Activated naive CD8-positive, alpha-beta T cell treated with anti-CD3 and anti-CD28 coated beads, Interleukin-2, amount 10 ng/mL, durations not matched to agents 7 days and 5 days (primary cell): ENCODE measurements at places on chromosomes 6 and 20.
A peak's percentile ranks its signal among the peaks of the same experiment; 100 is the strongest.

DNA sequence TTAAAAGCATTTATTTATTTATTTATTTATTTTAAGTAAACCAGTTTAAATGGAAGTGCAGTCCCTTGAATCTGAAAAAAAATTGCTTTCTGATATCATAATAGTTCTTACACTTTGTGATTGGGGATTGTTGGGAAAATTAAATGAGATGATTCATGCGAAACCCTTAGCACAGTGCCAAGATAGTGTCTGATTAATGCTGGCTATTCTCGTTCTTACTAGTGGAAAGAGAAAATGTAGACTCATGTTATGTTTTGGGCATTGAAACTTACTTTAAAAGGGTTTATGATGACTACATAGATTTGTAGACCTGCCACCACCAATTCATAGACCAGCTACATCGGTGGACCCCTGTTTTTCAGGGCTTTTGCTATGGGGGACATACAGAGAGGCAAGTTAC lies 229.2 kb upstream of the ZFP64 start:
- no peak overlapping the region for H3K4me3 ChIP-seq
- no peaks in the 10 kb centered on the region for H3K4me1 ChIP-seq
- no peak for DNase-seq
- H3K36me3 ChIP-seq = no peaks in the 10 kb centered on the region
- no peaks in the 10 kb centered on the region for H3K27me3 ChIP-seq

GRCh38 chr6:70079241-70079640 lies 212.9 kb downstream of the COL19A1 start:
- H3K27me3 ChIP-seq = peaks cover 2% of the 10 kb centered on the region
- no peaks in the 10 kb centered on the region for H3K4me1 ChIP-seq
- H3K36me3 ChIP-seq = no peaks in the 10 kb centered on the region
- H3K27ac ChIP-seq = no peak overlapping the region
- H3K4me3 ChIP-seq = no peak overlapping the region
- no peak for DNase-seq

DNA sequence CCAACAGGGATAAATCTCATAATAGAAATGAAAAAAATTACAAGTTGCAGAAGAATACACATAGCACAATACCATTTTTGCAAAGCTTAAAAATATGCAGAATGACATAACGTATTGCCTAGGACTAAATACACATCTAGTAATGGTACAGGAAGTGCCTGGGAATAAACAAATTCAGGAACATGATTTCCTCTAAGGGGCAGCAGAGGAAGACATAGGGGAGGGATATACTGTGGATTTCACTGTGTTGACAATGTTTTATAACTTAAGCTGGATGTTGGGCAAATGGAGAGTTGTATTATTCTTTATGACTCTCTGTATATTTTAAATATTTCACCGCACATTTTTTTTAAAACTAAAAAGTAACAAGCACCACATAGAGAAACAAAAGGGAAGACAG lies 5.6 kb upstream of the GLO1 start:
- no peak overlapping the region for H3K27ac ChIP-seq
- no peak overlapping the region for H3K4me3 ChIP-seq
- peaks cover 9% of the 10 kb centered on the region for H3K36me3 ChIP-seq
- H3K4me1 ChIP-seq = peaks cover 29% of the 10 kb centered on the region
- peaks cover 25% of the 10 kb centered on the region for H3K27me3 ChIP-seq
- no peak for DNase-seq

GRCh38 chr6:114534813-114535212 lies 192.0 kb upstream of the HS3ST5 start:
- H3K4me1 ChIP-seq = no peaks in the 10 kb centered on the region
- no peak for DNase-seq
- no peaks in the 10 kb centered on the region for H3K36me3 ChIP-seq
- no peak overlapping the region for H3K27ac ChIP-seq

DNA sequence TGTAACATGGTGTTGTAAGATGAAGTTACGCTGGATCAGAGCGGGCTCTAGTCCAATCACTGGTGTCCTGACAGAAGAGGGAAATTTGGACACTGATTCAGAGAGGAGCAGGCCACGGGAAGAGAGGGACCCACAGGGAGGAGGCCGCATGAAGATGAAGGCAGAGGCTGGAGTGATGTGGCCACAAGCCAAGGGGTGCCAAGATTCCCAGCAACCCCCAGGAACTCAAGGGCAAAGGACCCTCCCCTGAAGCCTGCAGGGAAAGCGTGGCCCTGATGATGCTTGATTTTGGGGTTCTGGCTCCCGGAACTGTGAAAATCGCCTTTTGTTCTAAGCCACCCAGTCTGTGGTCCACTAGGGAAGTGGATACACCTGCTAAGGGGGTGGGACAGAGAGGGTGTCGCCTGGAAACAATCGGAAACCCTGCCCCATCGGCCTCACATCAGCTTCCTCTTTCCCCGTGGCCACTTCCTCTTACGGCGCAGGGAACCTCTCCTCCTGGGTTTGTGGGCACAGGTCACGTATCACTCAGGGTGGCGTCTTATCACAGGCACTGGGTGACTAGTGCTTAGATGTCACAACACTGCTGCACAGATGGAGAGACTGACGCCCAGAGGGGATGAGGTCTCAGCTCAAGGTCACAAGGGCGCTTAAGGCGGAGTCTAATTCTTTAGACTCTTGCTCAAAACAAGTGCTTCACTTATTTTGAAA lies 58.0 kb downstream of the SULF2 start:
- no peaks in the 10 kb centered on the region for H3K27me3 ChIP-seq
- peaks cover 15% of the 10 kb centered on the region for H3K36me3 ChIP-seq
- H3K27ac ChIP-seq = peak overlapping the region; percentile 98

DNA sequence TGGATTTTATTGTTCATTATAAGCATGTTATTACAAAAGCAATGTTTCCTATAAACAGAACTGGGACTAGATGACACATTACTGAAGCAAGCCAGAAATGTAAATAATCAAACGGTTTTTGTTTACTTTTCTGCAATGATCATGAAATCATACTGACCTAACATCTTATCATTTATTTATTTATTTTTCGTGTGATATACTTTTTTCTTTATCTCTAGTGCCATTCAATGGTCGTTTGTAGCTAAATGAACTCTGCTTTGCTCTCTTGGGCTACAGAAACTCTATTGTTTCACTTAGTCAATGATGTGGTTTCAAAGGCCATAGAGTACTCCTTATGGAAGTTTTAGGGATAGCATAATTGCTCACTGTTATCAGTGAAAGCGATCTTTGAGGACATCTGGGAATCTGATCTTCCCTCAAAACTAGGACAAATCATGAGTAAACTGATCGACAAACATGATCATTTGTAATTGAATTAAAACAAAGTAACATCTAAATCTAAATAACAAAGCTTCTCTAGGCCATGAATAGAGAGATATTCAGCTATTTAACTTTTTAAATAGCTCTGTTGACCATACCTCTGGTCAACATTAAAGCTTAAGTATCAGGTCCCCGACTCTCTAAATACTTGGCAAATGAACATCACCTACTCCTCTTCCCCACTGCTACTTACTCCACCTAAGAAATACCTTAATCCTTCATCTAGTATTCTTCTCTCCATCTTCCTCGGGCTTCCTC lies 933.4 kb downstream of the TFAP2A start:
- no peaks in the 10 kb centered on the region for H3K36me3 ChIP-seq
- H3K4me1 ChIP-seq = no peaks in the 10 kb centered on the region
- no peaks in the 10 kb centered on the region for H3K27me3 ChIP-seq
- no peak overlapping the region for H3K4me3 ChIP-seq
- DNase-seq = no peak
- no peak overlapping the region for H3K27ac ChIP-seq

GRCh38 chr6:15299430-15300131 lies 53.7 kb downstream of the JARID2 start:
- H3K27me3 ChIP-seq = no peaks in the 10 kb centered on the region
- peaks cover 69% of the 10 kb centered on the region for H3K4me1 ChIP-seq
- H3K4me3 ChIP-seq = peak overlapping the region; percentile 63
- DNase-seq = peak; percentile 66

GRCh38 chr20:23151885-23152284 lies 65.8 kb upstream of the CD93 start:
- peaks cover 7% of the 10 kb centered on the region for H3K27me3 ChIP-seq
- H3K27ac ChIP-seq = no peak overlapping the region
- no peaks in the 10 kb centered on the region for H3K36me3 ChIP-seq
- no peak for DNase-seq
- no peak overlapping the region for H3K4me3 ChIP-seq

DNA sequence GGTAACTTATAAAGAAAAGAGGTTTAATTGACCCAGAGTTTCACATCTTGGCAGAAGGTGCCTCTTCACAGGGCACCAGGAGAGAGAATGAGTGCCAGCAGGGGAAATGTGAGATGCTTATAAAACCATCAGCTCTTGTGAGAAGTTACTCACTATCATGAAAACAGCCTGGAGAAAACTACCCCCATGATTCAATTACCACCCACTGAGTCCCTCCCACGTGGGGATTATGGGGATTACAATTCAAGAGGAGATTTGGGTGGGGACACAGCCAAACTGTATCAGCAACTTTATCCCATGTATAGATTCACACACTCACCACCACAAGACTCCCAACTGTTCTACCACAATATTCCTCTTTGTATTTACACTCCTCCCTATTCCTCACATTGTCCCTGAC lies 10.6 kb downstream of the PDSS2 start:
- no peaks in the 10 kb centered on the region for H3K4me1 ChIP-seq
- H3K27me3 ChIP-seq = no peaks in the 10 kb centered on the region
- H3K27ac ChIP-seq = no peak overlapping the region
- no peak overlapping the region for H3K4me3 ChIP-seq
- DNase-seq = no peak
- H3K36me3 ChIP-seq = peaks cover 45% of the 10 kb centered on the region

GRCh38 chr6:89986650-89987074 lies 92.4 kb downstream of the GJA10 start:
- peaks cover 50% of the 10 kb centered on the region for H3K36me3 ChIP-seq
- no peaks in the 10 kb centered on the region for H3K27me3 ChIP-seq
- peaks cover 62% of the 10 kb centered on the region for H3K4me1 ChIP-seq
- H3K4me3 ChIP-seq = no peak overlapping the region
- peak overlapping the region; percentile 27 for H3K27ac ChIP-seq
- DNase-seq = no peak

DNA sequence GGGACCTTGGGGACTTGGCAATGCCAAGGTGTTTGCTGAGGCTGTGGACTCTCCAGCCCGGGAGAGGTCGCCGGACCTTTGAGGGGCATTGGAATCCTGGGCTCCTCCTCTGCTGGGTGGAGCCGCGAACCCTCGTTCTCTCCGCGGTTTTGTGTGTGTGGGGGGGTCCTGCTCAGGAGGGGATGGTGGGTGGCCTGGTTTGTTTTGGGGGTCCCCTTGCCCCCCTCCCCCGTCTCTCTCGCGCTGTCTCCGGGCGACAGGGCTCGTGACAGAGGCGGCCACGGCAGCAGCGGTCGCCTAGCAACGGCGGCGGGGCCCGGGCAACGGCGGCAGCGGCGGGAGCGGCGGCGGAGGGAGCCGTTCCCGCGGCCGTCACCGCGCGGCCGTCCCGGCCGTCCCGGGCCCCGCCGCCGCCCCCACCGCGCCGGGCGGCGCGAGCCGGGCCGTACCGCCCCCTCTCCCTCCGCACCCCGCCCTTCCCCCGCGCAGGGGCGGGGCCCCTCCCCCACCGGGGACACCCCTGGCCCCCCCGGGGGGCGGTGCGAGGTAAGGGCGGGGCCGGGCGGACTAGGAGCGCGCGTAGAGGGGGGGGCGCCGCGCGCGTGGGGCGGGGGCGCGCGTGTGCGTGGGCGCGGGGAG lies 7.8 kb downstream of the SYNGAP1 start:
- H3K27ac ChIP-seq = peak overlapping the region; percentile 83
- H3K4me1 ChIP-seq = peaks cover 68% of the 10 kb centered on the region
- peaks cover 15% of the 10 kb centered on the region for H3K36me3 ChIP-seq
- peak overlapping the region; percentile 94 for H3K4me3 ChIP-seq
